ENCODE measurements at places on chromosomes 12 and 14. TPM values are rescaled to one million over a fixed set of nuclear protein-coding genes. Genes with fewer than 3 reads are reported as not detected.

- DNase-seq: peak; percentile 11
Measured at GRCh38 chr14:60092526-60092920, 800 bp downstream of the PCNX4 start.

- DNase-seq: no peak
Measured at GRCh38 chr14:90660865-90661570, 155.2 kb downstream of the TTC7B start.

- DNase-seq: no peak
Measured at GRCh38 chr14:59830338-59830734, 40.2 kb downstream of the RTN1 start.

DNA sequence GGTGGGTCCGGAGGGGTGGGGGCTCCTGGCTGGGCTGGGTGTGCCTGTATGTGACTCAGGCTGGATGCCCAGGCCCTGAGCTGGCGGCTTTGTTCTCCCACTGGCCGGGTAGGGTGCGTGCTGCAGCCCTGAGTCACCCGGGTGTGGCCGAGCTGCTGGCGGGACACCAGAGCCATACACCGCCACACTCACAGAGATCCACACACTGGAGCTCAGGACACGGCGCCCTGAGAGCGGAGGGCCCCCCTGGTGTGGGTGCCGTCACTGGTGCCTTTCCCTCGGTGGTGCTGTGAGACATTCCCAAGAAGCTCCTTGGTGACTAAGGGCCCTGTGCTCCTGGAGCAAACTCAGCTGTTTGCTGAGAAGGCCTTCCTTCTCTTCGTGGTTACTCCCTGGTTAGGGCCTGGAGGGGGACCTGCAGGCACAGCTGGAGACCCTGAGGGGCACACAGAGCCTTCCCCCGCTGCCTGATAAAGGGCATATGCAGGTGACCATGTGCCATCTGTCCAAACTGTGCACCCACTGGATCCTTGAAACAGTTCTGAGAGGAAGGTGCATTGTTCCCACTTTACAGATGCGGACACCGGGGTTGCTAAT lies 44.3 kb downstream of the KRT80 start:
- DNase-seq: peak; percentile 77

- no peak for DNase-seq
Measured at GRCh38 chr14:58807191-58807590, 169.4 kb downstream of the DACT1 start.

The BATF gene
- polyA plus RNA-seq: 1.3 TPM

The DICER1 gene
- 7.0 TPM for polyA plus RNA-seq

The IFNG-AS1 gene
- not detected for polyA plus RNA-seq

Measured in K562 (cell line).